ENCODE measurements at places on chromosomes 3 and 15. TPM values are rescaled to one million over a fixed set of nuclear protein-coding genes. Genes with fewer than 3 reads are reported as not detected.

GRCh38 chr15:32837935-32838334 lies 120.1 kb downstream of the GREM1 start:
- no peak overlapping the region for H3K27ac ChIP-seq
- no peak for DNase-seq
- H3K27me3 ChIP-seq = no peaks in the 10 kb centered on the region
- H3K4me3 ChIP-seq = no peak overlapping the region
- no peaks in the 10 kb centered on the region for H3K4me1 ChIP-seq
- no peaks in the 10 kb centered on the region for H3K36me3 ChIP-seq

DNA sequence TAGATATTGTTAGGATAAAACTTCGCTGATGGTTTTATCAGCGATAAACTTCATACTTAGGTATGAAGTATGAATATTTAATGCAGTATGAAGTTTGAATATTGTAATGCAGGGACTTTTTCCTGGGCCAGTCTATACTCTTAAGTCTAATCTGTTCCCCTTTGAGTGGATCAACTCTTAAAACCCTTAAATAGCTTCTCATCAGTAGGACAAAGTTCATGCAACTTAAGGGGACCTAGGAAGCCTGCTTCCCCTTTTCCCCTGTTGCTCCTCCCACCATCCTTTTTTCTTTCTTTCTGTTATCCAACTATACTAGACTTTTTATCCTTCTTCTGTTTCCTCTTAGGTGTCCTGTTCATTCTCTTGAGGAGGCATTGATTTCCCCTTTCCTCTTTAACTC lies 78.7 kb downstream of the MITF start:
- no peak overlapping the region for H3K4me3 ChIP-seq
- no peak for DNase-seq

GRCh38 chr3:161395115-161396012 lies 24.0 kb upstream of the SPTSSB start:
- H3K4me1 ChIP-seq = peaks cover 7% of the 10 kb centered on the region
- no peak for DNase-seq
- no peaks in the 10 kb centered on the region for H3K36me3 ChIP-seq

GOLGA6L7 gene
- total RNA-seq = not detected

DNA sequence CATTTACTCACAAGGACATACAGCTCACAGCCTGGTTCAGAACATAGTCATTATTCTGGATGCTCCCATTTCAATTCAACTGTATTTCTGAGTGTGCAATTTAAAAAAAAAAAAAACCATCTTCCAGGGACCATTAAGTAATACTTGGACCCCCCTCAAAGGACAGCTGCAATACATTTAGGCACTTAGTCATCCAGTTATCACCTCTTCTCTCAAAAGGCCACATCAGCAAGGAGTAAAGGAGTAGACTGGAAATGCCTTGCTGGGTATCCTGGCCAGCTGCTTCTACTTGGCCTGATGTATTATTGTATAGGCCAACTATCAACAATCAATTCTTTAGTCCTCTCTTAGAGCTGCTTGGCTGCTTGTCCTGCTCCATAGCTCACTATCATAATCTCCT lies 211.4 kb upstream of the SETMAR start:
- no peak overlapping the region for H3K4me3 ChIP-seq
- no peaks in the 10 kb centered on the region for H3K27me3 ChIP-seq
- no peak for DNase-seq

DNA sequence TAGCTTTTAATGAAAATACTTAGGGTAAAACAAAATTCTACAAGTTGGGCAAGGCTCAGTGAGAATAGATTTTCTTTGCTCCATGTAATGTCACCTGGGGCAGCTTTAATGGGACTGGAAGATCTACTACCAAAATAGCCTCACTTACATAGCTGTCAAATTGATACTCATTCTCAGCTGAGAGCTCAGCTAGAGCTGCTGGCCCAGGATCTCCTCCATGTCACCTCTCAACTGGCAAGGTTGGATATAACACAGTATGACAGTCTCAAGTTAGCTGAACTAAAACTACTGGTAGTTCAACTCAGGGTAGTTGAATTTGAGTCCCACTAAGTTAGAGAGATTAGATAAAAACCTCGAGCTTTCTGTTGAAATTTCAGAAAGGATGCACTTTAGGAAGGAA lies 218.5 kb upstream of the PLSCR5 start:
- DNase-seq = no peak
- no peaks in the 10 kb centered on the region for H3K36me3 ChIP-seq
- no peaks in the 10 kb centered on the region for H3K27me3 ChIP-seq
- no peak overlapping the region for H3K27ac ChIP-seq

DUOXA2 gene
- total RNA-seq = 0.43 TPM

GRCh38 chr3:114974387-114974786 lies 172.7 kb downstream of the ZBTB20 start:
- no peaks in the 10 kb centered on the region for H3K27me3 ChIP-seq
- H3K4me3 ChIP-seq = no peak overlapping the region
- no peaks in the 10 kb centered on the region for H3K4me1 ChIP-seq
- DNase-seq = no peak
- H3K27ac ChIP-seq = no peak overlapping the region

- no peak overlapping the region for H3K4me3 ChIP-seq
- H3K27me3 ChIP-seq = no peaks in the 10 kb centered on the region
- no peak for DNase-seq
- H3K27ac ChIP-seq = no peak overlapping the region
- H3K36me3 ChIP-seq = no peaks in the 10 kb centered on the region
- no peaks in the 10 kb centered on the region for H3K4me1 ChIP-seq
Observed at GRCh38 chr3:164408326-164408725, 670.0 kb downstream of the SI start.

DNA sequence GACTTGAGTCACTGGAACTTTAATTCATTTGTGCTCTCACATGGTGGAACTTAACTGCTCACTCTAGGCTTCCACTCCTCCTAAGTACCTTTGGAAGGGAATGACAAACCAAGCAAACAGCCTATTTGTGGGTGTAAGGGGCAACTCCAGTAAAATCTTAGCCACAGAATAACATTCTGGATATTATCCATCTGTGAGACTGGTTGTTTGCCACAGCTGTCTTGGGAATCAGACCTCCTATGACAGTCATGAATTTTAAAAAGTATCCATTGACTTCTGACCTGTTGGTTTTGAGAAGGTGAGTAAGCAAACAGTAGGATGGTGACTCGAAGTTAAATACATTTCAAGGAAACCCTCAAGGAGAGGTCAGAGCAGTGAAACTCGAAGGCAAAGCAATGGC lies 147.3 kb upstream of the CDIN1 start:
- no peak overlapping the region for H3K27ac ChIP-seq
- H3K27me3 ChIP-seq = no peaks in the 10 kb centered on the region
- no peaks in the 10 kb centered on the region for H3K4me1 ChIP-seq
- no peaks in the 10 kb centered on the region for H3K36me3 ChIP-seq
- H3K4me3 ChIP-seq = no peak overlapping the region
- no peak for DNase-seq

DNA sequence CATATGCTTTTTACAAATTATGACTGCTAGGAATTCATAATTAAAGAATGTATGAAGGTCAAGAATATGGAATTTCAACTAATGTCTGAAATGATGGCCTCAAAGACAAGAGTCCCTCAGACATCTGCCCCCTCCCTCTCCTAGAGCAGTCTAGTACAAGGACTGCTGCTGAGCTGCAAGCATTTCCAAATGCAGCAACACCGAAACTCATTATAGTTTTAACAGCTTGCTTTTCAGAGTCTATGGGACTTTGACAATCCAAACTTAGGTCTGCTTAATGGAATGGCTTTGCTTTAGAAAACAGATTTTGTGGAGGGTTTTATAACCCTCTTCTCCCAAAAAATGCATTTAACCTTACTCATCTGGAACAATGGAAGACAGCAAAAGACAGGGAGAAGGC lies 115.4 kb downstream of the WDR76 start:
- no peak overlapping the region for H3K4me3 ChIP-seq
- H3K36me3 ChIP-seq = no peaks in the 10 kb centered on the region
- DNase-seq = no peak

DNA sequence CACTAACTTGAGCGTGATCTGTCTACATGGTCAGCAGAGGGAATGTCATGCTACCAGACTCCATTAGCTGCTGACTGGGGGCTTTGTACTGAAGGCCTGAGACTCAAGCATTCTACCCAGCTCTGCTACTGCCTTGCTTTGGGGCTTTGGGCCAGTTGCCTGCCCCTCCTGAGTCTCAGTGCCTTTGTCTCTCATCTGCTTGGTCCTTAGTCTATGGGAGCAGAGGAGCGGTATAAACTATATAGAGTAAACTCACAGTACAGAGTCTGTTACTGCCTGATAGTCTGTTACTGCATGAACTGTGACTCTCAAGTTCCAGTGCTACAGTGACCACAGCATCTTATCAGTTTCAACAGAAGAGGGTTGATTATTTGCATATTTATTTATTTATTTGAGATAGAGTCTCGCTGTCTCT lies 38.5 kb upstream of the C15orf39 start:
- DNase-seq = no peak
- H3K36me3 ChIP-seq = no peaks in the 10 kb centered on the region
- H3K4me3 ChIP-seq = no peak overlapping the region
- no peaks in the 10 kb centered on the region for H3K4me1 ChIP-seq
- no peaks in the 10 kb centered on the region for H3K27me3 ChIP-seq

GRCh38 chr3:107643038-107643883 lies 120.5 kb downstream of the BBX start:
- no peaks in the 10 kb centered on the region for H3K4me1 ChIP-seq
- H3K27ac ChIP-seq = no peak overlapping the region
- no peak for DNase-seq
- no peaks in the 10 kb centered on the region for H3K27me3 ChIP-seq
- no peak overlapping the region for H3K4me3 ChIP-seq

DNA sequence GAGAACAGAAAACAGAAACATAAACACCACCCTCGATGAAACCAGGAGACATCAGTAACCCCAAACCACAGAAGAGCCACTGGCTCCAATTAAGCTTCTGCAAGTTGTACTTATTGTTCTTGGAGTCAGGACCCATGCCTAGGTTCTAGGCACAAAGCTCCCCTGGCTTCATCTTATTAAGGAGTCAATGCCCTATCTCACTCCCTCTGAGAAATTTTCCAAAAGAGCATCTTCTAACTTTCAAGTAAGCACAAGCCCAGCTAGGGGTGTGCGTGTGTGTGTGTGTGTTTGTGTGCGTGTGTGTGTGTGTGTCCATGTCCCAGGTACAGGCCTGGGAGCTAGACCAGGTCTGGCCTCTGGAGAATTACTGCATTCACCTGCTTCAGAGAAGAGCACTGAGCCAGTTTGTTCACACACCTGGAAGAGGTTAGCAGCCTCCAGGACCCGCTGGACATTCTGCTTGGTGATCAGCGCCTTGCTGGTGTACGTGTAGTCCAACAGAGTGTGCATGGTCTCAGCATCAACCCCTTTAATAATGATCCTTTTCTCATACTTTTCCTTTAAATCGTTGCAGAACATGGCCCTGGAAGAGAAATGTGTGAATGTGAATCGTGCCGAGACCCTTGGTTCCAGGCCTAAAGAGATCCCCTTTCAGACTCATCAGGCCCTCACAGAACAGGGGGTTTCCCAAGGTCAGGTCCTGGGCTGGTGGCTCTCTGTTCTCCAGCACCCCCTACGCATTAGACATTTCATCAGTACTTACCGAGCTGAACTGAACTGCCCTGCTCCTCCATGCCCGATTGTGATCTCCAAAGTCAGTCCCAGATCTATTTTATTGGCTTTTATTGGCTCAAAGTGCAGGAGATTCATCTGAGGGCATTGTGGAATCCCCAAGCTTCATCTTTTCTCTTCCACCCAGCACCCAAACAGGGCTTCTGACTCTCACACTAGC lies 27.8 kb downstream of the KLHL6 start:
- H3K4me3 ChIP-seq = no peak overlapping the region
- H3K27ac ChIP-seq = no peak overlapping the region
- H3K36me3 ChIP-seq = no peaks in the 10 kb centered on the region
- no peaks in the 10 kb centered on the region for H3K4me1 ChIP-seq
- no peak for DNase-seq

DNA sequence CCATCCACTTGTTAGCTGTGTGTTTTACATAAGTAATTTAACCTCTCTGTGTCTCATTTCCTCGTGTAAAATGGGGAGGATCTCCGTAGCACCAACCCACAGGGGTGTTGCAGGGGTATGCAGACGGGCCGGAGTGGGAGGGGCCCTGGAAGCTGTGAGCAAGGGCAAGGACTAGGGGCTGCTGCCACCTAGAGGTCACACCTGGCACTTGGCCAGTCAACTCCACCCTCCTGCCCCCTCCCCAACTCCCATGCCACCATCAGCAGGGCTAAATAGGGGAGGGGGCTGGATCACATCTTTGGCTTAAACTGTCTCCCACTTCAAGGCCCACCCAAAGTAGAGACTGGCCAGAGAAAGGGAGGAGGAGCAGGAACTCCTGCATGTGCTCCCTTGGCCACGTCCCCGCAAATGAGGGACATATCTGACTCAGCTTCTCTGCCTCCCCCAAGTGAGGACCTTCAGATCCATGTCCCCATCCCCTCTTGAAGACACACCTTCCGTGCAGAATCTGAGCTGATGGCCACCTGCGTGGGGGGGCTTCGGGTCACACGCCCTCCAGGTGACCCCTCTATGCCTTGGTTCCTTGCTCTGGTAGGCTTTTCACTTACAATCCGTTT lies 2.6 kb downstream of the CCDC9B start:
- no peak overlapping the region for H3K4me3 ChIP-seq
- H3K27me3 ChIP-seq = no peaks in the 10 kb centered on the region
- DNase-seq = peak; percentile 81
- no peaks in the 10 kb centered on the region for H3K4me1 ChIP-seq
- H3K27ac ChIP-seq = peak overlapping the region; percentile 72

DNA sequence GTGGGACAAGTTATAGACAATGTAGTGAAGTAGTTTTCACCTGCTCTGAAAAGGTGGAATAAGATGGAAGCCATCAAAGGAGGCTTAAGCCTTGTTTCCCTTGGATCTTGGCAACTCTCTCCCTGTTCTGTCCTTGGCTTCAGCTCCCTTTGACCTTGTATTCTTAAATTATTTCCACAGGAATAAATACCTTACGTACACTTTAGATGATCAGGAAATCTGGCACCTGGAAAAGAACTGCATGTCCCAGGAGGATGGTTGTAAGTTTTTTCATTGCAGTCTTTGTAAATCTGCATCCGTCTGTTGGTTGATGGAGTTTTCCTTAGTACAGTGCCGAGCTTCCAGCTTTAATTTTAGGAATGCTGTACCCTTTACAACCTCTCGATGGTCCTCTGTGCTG lies 11.8 kb downstream of the ST6GAL1 start:
- peaks cover under 1% of the 10 kb centered on the region for H3K4me1 ChIP-seq
- H3K4me3 ChIP-seq = no peak overlapping the region
- H3K27ac ChIP-seq = no peak overlapping the region
- DNase-seq = no peak
- H3K27me3 ChIP-seq = no peaks in the 10 kb centered on the region
- no peaks in the 10 kb centered on the region for H3K36me3 ChIP-seq

DNA sequence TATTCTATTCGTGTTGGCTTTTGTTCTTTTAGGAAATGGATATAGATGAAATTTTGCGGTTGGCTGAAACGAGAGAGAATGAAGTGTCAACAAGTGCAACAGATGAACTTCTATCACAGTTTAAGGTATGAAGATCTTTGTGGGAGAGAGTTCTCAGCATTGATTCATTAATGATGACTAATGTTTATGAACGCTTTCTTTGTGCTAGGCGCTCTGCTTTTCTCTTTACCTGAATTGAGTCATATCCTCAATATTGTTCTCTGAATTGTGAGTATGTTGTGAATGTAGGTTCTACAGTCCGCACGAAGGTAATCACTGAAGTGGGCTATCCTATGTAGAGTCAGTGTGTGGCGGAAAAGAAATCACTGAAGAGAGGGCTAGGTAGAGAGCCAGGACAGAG lies 81.2 kb downstream of the CHD2 start:
- peaks cover 89% of the 10 kb centered on the region for H3K36me3 ChIP-seq
- no peaks in the 10 kb centered on the region for H3K27me3 ChIP-seq
- H3K4me3 ChIP-seq = no peak overlapping the region

SLC26A6 gene
- 7.6 TPM for total RNA-seq

GRCh38 chr3:171516765-171517164 lies 56.6 kb upstream of the TNIK start:
- no peak overlapping the region for H3K4me3 ChIP-seq
- no peaks in the 10 kb centered on the region for H3K27me3 ChIP-seq
- DNase-seq = no peak
- no peaks in the 10 kb centered on the region for H3K36me3 ChIP-seq

Data from pancreas (tissue), 10 donors.